SK-N-DZ (cell line): ENCODE measurements at places on chromosomes 4 and X.

DNA sequence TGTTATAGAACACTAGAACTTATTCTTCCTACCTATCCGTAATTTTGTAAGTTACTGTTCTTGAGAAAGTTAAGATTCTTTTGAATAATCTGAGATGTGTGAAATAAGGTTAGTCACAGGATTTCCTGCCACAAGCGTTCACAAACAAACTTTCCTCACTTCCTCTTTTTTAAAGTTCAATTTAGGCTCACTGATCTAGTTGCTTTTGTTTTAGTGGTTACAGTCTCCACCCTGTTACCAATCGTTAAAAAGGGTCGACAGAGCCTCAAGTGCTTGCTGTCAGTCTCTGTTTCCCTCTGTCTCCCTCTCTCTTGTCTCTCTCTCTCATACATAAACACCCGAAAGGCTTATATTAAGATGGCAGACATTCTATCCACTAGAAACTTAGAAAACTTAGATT lies 35.9 kb upstream of the STK26 start:
- DNase-seq = no peak

DNA sequence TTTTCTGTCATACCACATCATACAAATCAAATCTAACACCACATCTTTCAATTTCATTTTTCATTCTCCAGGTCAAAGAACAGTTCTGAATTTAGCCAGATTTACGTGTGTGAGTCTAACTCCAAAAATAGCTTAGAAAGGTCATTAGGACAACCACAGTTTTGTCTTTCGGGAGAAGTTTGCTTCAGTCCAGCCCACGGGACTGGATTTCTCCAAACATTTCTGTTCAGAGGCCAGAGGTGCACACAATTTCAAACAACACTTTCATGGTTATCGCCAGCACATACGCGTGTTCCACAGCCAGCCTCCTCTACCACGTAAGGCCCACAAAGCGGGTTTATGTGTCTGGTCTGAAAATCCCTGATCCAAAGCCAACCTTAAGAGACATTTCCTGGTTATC lies 65.9 kb downstream of the VEGFC start:
- no peak for DNase-seq

DNA sequence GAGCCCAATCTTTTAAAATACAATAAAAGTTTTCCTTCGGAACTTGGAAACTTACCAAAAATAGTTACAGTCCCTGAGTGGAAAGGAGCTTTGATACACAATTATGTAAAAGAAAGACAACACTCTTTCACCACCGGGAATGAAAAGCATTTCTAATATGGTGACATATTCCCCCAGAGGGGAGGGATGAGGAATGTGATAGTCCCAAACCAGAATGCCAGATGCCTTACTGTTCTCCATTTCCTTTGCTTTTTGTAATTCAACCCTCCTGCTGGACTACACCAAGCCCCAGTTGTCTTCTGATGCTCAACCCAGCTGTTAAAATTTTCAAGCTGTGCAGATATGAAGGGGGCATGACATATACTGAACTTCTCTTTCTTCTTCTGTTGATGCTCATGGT lies 4.1 kb downstream of the PRIMPOL start:
- no peak for DNase-seq

DNA sequence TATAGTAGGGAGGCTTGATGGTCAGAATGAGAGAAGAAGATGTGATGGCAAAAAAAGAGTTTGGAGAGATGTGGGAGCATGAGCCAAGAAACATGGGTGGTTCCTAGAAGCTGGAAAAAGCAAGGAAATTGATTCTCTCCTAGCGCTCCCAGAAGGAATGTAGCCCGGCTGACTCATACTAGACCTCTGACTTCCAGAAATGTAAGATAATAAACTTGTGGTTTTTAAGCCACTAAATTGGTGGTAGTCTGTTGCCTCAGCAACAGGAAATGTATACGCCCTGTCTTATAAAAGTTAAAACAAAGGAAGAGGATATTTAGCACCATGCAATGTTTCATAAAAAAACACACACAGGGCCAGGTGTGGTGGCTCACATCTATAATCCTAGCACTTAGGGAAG lies 182.7 kb upstream of the PCDH7 start:
- DNase-seq = no peak

DNA sequence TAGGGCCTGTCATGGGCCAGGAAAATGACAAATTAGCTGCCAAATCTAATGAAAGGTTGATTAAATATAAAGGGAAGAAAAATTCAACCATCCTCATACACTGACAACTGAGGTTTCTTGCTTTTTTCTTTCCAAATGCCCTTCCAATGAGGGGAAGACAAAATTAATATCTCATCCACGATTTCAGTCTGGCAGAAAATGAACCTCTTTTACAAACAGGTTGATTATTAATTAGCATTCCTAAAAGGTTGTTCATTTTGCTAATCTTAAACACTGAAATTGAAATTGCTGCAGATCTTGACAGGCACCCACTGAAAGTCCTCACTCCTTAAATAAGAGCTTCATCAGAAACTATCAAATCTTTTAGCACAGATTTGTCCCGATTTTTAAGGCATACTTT lies 45.5 kb downstream of the NPFFR2 start:
- DNase-seq = no peak

DNA sequence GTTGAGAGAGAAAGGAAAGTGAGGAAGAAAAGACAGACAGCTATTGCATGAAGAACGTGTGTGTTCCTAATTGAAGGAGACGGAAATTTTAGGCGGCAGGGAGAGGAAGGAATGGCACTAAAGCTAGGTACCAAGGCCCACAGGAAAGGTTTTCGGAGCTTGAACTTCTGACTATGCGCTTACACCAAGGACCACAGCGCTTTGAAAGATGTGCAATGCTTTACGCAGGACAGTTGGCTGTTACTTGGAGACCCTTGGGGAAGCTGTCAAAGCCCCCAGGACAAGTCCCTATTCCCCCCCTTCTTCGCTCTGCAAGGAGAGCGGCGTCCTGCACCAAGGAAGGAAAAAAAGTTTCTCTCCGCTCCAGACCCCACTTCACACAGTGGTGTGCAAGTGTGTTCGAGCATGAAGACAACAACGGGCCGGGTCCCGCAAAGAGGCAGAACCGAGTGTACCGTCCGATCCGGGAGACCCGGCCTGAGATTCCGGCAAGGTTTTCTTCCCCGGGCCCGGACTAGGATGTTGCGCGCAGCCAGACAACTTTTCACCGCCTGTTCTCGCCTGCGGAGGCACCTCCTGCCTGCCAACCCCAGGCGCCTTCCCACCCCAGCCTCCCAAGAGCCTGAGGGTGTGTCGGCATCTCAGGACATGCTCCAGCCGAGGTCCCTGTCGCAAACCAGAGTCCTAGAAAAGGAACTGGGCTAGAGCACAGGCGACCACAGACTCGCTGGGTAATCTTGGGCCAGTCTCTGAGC lies 896 bp downstream of the KDR start:
- DNase-seq = no peak

DNA sequence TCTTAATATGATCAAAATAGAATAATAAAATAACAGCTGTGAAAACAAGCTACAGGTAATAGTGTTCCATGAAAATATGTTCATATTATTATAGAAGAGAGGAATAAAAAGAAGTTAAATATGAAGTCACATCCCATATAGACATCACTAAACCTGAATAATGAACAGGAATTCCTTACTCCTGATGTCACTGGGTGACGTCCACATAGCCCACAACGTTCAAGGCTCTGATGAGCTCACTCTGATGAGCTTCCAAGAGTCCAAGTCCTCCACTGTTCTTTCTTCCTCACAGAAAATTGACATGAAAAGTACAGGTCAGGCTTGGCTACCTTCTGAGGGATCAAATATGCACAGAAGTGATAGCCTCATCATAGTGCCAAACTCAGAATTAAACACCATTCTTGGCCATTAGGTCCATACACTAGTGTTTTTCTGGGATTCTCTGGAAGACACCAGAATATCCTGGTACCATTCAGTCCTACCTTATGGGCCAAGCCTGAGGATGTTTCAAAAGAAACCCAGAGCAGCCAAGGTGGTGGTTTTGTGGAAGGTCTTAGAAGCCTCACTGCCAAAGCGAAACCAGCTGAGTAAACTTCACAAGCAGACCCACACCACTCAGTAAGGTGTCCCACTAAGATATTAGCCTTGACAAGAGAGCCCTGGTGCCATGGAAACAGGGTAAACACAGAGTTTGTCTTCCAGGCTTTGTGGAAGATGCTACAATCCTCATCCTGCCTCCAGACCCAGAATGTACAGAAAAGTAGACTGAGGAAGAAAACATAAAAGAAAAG lies 138.4 kb upstream of the HHIP start:
- no peak for DNase-seq

GRCh38 chr4:7780751-7781348 lies 158.8 kb downstream of the AFAP1 start:
- DNase-seq = no peak

DNA sequence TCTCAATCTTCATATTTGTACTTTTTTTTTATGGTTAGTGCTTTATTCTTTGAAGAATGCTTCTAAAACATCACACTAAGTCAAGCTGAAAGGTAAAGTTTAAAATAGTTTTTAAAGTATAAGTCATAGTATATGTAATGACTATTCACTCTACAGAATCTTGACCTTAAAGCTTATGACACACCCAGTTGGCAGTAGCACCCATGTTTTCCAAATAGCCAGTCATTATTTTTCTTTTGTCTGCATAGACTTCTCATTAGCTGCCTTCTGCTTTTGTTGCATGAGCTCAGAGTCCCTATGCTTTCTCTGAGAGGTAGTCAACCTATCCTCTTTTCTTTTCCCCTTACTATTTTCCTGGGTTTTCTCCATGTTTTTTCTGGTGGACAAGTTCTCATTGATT lies 231.5 kb downstream of the PCDH18 start:
- no peak for DNase-seq

- no peak for DNase-seq
Measured at GRCh38 chrX:127459790-127460189, 592.4 kb downstream of the ACTRT1 start.

DNA sequence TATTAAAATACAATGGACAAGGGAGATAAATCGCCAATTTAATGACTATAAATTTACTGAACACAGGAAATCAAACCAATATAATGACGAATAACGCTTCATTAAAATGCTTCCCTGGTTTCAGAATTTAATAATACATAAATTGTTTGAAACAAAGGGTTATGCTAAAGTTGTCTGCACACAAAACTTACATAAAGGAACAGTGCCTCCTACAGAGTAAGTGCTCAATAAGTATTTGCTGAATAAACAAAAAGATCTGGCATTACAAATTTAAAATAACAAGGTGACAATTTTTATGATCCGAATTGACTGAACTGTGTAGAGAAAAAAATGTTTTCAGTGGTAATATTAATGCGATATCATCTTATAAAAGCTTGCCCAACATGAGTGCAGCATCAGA lies 69.6 kb downstream of the NOCT start:
- no peak for DNase-seq

DNA sequence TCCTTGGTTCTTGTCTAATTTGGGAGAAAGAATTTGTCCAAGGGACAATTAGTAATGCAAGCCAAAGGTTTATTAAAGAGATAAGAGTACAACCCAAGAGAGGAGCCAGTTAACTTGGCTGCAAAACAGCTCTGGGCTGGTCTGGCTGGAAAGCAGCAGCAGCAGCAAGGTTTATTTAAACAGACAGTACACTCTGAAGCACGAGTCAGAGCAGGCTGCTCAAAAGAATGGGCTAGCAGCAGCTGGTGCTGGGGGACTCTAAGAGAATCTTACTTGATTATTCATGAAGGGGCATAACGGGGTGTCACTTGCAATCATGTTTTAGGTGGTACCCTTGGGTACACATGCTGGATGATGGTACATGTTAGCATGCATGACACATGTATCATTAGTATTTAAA lies 17.1 kb upstream of the CT47C1 start:
- no peak for DNase-seq

DNA sequence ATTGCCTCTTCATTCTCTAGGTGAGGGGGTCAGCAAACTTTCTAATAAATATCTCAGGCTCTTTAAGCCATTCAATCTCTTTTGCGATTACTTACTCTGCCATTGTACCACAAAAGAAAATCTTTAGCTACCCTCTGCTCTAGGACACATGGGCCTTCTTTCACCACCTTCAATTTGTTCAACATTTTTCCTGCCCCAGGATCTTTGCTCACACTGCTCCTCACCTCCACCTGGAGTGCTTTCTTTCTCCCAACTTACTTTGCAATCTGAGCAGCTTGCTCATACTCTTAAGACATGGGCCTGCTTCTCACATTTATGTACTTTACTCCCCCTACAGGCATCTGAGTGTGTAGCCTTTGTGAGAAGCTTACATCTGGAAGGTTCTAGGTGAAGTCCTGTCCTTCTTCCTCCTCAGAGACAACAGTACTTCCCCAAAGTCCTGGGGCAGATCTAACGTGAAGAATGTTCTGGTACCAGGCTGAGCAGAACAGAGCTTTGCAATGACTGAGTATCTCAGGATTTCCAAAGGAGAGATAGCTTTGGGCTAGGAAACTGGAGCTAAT lies 55.0 kb upstream of the PRDM5 start:
- peak; percentile 32 for DNase-seq

- no peak for DNase-seq
Measured at GRCh38 chr4:1885414-1885813, 14.2 kb downstream of the NSD2 start.

DNA sequence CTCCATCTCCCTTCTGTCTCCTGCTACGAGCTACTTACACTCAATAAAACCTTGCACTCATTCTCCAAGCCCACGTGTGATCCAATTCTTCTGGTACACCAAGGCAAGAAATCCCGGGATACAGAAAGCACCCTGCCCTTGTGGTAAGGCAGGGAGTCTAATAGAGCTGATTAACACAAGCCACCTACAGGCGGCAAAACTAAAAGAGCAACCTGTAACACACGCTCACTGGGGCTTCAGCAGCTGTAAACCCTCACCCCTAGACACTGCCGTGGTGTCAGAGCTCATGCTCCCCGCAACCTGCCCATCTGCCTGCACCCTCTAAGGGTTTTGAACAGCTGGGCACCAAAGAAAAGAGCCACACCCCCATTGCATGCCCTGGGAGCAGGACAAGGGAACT lies 755.4 kb upstream of the HTR2C start:
- DNase-seq = no peak

GRCh38 chr4:156312261-156312847 lies 358.7 kb upstream of the CTSO start:
- DNase-seq = no peak

GRCh38 chr4:156815717-156816359 lies 155.8 kb downstream of the PDGFC start:
- DNase-seq = peak; percentile 3

- no peak for DNase-seq
Measured at GRCh38 chr4:159017323-159018026, 85.4 kb upstream of the RAPGEF2 start.

DNA sequence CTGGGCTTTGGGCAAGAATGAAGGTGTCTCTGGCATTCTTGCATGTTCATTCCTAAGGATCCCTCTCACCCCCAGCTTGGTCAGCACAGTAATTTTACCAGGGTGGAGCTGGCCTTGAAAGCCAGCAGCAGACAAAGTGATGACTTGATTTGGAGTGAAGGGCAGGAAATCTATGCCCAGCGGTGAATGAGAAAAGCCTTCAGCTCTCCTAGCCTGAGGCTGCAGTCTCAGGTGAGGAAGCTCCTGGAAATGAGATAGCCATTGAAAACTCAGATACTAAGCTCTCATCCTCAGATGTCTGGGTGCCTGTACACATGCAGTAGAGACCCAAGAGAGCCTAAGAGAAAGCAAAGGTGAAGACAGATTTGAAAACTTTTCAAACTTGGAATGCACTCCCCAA lies 10.7 kb upstream of the UCHL1 start:
- DNase-seq = no peak

- no peak for DNase-seq
Measured at GRCh38 chr4:113584407-113585150, 177.0 kb downstream of the CAMK2D start.

- no peak for DNase-seq
Measured at GRCh38 chr4:88327665-88328064, 43.3 kb upstream of the PPM1K start.
